Activated naive CD8-positive, alpha-beta T cell treated with anti-CD3 and anti-CD28 coated beads, Interleukin-2, amount 50 U/mL, for 16 hours (primary cell): ENCODE measurements at places on chromosomes 1 and 21.

DNA sequence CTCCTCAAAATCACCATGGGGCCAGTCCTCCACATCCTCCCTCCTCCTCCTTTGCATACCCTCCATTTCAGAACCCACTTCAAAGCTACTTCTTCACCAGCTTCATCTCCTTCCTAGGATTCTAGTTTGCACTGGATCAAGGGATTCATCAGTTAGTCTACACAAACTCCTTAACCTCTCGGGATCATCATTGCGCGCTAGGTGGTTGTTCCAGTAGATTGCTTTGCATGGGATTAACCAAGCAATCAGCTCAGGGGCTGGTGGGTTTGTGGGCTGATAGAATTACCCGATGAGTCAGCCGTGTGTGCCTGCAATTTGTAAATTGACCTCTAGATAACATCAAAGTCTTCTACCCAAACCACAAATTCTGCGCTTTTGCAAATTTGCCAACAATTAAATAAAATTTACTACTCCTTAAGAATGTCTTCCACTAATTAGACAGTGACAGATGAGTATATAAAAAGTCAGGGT, 7.7 kb downstream of the KANK4 start:
- no peak for DNase-seq

DNA sequence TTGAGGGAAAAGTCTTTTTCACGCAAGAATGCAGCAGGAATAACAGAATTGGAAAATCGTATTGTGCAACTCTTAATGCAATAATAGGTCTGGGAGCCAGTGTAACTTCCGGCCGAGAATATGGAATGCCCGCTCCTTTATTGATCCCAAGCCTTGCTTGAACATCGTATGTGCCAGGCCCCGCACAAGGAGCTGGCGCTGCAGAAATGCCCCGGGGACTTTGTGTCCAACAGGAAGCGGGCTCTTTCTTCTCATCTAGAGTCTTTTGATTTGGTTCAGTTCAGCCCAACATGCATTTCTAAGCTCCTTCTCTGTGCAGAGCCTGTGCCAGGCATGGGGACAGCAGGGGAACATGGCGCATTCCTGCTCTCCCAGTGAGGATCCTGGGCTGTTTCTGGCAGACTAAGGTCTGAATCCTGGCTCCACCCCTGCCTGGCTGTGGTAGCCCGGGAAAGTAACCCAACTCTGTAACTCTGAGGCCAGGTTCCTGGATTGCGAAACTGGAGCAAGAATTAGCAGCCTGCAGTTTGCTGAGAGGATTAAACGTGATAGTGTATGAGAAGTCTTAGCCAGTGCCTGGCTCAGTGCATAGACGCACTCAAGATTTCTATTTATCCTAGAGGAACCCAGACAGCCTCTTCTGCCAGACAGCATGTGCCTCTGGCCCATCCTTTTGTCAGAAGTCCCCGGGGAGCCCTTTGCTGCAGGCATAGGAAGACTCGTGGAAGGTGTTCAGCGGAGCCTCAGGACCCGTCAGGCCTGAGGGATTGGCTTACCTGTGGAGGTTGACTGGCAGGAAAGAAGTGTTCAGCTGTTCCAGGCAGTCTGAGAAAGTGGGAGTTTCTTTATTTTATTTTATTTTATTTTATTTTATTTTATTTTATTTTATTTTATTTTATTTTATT, 987 bp upstream of the CDCP2 start:
- no peak for DNase-seq

DNA sequence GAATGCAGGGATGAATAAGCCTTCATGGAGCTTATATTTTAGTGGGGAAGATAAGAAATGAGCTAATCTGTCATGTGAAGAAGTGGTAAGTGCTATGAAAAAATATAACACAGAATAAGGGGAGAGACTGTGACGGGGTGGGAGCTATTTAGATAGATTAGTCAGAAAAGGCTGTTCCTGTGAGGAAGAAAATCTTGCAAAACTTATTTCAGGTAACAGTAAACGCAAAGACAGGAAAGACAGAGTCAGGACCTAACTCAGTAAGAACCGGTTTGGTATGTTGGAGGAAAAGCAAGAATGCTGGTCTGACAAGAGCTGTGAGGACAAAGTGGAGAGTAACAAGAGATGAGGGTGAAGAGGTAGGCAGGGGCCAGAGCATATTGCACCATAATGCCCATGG, 22.0 kb downstream of the GNAI3 start:
- no peak for DNase-seq

DNA sequence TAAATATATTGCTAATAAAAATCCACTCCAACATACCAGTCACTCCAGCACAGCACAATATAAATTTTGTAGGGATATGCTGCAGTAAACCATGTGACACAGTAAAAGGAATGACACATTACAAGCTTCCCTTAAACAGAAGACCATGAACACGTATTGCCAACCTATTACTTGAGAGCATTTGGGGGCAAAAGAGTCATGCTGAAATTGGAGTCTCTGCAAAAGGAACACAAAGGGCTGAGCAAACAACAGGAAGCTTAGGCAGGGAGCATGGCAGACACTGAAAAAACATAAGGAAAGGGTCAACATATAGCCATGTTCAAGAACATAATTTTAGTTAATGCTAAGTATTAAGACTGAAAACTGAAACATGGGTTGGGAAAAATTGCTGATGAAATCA, 214.5 kb downstream of the SMYD3 start:
- DNase-seq = no peak

DNA sequence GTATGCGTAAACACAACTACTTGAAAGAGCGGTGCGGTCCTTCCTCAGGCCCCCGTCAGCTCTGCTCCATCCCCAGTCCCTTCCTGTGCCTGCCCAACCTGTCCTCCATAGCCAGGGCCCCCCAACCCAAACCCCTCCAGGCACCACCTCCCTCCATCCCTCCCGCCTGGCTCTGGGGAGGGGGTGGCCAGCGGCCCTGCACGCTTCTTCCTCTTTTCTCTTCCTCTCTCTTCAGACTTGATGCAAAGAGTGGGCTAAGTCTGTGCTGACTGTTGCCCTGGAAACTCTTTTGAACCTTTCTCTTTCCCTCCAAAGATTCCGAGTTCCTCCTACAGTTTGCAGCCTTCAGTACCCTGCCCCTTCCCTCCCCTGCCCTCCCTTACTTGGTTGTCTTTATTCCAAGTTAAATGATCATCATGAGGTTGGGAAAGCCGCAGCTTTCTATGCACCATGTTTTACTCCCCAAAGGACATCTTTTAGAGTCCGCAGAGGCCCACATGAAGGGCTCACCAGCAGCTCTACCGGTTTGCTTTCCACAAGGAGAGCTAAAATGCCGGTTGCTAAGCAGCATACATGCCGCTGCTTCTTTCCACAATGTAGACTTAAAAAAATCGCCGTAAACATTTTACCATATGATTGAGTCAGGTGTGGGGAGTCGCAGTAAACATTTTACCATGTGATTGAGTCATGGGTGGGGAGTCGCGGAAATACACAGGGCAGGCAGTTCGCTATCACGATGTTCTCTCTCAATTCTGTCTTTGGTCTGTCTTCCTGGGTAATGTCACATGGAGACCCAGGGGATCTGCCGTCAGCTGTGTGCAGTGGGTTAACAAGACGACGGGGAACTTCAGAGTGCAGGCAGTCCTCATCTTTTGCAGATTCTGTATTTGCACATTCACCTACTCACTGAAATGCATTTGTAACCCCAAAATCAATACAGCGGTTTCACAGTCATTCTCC, 525.3 kb downstream of the KIF26B start:
- no peak for DNase-seq

DNA sequence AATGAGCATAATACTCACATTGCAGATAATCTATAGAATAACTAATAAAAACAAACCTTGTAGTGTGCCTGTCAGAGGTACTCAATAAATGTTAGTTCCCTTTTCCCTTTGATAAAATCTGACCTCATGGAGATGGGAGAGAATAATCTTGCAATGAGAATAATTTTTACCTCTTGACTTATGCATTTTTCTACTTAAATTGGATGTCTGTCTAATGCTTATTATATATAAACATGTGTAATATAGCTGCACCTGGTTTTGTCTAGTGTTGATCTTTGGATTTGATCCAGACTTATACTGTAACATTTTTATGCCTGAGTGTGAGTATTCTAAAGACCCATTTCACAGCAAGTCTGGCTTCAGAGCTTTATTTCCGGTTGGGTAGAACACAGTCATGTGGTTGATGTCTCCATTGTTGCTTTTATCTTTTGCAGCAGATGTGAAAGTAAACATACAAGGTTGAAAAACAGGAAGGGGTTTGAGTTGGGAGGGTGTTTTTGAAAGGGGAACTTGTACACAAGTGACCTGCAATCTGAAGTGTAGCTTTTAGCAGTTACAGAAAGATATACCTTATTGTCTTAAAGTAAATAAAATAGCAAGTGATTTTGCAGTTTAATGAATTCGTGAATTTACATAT, 12.4 kb downstream of the EPB41 start:
- DNase-seq = no peak

GRCh38 chr21:28871388-28872010, 121.2 kb downstream of the LTN1 start:
- DNase-seq = no peak

DNA sequence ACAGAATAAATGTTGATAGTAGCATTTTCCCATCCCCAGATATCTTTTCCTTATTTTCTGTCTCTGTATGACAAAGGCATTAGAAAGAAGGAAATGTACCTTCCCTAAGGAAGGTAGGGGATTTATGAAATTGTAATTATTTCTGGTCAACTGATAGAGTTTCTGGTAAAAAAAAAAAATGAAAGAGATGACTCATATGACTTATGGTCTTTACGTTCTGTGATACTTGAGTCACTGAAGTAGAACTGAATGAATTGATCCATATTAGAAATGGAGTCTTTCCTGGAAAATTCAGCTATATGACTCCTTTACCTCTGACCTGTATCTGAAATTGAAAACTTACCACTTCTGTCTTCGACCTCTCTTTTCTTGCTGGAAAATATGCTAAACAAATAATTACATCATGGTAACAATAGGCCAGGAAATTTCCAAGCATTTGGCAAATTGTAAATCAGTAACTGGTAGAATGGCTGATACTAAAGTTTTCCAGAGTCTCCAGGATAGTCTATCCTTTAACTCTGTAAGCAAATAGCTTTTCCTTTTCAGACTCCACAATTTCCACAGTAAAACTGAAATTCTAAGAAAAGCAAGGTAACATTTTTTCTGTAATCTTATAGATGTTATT, 364.3 kb upstream of the PTBP2 start:
- no peak for DNase-seq

DNA sequence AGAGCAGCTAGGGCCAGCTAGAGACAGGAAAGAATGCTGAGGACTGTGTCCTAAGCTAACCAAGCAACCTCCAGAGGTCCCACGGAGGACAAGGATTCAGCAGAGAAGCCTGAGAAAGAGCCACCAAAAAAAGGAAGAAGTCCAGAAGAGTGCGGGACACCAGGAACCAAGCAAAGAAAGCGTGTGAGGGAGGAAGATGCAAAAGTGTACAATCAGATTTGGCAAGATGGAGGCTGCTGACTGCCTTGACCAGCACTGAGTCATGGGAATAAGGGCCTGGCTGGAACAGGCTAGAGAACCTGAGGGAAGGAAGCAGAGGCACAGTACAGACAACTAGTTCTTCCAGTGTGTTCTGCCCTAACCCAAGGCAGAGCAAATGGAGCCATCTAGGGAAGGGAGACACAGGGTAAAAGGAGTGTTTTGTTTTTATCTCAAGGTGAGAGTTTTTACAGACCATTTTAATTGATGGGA, 18.5 kb downstream of the TP53BP2 start:
- no peak for DNase-seq

DNA sequence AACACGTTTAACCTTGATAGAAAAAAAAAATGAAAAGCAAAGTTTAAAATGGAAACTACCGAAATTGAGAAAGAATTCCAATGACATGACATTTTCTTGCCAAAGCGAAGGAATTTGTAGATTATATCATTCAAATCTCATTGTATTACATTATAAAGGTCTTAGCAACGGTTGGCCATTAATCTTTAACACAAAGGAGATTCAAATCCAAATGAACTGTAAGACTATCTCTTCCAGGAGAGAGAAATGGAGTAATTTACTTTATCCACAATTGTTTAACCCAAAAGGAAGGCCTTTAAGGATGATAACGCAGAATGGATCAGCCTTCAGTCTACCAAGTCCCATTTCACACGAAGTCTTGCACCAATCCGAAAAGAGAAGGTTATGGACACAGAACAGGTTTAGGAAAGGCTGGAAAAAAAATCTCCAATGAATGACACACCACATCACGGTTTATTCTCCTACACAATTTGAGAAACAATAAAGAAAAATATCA, 1.5 kb downstream of the ENAH start:
- no peak for DNase-seq
